SK-N-DZ (cell line): ENCODE measurements at places on chromosomes 13 and 19.

DNA sequence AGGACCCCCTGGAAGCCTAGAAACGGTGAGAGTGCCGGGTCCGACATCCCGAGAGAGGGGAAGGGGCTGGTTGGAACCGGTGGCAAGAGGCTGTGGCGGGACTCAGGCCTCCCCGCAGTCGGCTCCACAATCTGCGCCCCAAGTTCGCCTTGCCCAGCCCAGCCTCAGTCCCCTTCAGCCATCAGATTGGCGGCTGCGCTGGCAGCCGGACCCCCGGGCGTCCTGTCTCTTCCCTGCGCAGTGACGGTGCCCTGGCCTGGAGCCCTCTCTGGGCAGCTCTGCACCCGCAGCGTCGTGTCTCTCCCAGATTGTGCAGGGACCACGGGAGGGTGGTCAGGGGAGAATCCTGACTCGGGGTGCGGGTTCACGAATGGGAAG is 315 bp downstream of the ZNF492 start:
- DNase-seq = no peak

DNA sequence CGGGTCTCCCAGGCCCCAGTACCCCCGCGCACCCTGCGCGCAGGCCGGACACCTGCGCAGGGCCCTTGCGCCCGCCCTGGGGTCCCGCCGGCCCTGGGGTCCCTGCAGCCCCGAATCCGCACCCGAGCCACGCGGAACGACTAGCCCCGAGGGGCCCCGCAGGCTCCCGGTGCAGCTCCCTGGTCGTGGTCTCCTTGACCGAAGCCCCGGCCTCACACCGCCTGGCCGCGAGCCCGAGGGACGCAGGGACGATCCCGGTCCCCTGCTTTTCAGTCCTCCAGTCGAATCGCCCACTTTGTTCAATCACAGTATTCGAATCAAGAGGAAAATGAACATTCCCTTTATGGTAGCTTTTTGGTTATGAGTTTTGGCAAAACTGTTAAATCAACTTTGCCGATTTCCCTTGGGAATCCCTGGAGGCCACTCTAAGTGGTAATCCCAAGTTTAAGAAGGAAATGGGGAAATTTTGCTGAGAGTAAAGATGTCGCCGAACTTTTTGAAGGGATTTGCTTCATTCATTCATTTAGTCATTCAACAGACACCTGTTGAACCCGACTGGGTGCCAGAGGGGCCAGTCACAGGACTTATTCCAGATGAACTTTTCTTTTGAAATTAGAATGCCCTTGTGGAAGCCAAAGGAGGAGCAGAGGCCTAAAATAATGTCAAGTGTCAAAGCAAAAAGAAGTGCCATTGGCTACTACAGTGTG is 75.0 kb downstream of the ZIC5 start:
- DNase-seq = no peak

GRCh38 chr13:65912516-65912915 is 1317.6 kb downstream of the PCDH9 start:
- no peak for DNase-seq

GRCh38 chr13:49093376-49093775 is 117.7 kb downstream of the FNDC3A start:
- no peak for DNase-seq

GRCh38 chr13:58051807-58052375 is 420.3 kb downstream of the PCDH17 start:
- DNase-seq = no peak

DNA sequence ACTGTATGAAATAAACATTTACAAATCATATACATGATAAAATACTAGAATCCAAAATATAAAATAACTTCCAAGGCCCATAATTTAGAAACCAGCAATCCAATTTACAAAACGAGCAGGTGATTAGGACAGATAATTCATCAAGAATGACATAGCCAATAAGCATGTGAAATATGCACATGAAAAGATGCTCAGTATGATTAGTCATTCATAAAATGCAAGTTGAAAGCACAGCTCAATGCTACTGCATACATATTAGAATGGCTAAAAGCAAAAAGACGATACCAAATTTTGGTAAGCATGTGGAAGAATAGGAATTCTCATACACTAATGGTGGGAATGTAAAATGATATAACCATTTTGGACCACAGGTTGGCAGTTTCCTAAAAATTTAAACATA is 837.2 kb upstream of the MIR17HG start:
- DNase-seq = no peak

GRCh38 chr19:10069046-10069445 is 17.1 kb upstream of the SHFL start:
- DNase-seq = no peak

GRCh38 chr13:112066624-112067004 is 335 bp upstream of the SOX1 start:
- DNase-seq = no peak

GRCh38 chr13:77036279-77036678 is 9.3 kb upstream of the FBXL3 start:
- DNase-seq = no peak

DNA sequence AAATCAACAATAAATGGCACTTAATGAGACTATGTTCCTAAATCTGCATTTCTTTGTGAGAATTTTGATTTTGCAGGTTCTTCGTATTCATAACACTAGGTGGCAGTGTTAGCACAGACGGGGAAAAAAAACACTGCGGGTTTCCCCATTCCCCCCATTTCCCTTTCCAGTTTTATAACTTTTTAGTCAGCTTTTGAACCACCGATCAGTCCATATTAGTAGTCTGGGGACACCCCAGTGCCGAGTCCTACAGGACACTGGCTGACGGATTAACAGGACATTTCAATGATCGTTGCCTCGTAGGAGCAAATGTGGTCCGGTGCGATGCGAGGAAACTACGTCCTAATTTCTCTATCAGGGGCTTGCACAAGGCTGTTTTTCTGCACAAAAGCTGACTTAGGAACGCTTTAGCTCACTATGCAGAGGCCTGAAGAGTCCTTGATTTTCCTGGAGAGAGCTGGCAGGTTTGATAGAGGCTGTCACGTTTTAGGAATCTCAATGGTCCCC is 234.3 kb downstream of the LMO7 start:
- peak; percentile 16 for DNase-seq

DNA sequence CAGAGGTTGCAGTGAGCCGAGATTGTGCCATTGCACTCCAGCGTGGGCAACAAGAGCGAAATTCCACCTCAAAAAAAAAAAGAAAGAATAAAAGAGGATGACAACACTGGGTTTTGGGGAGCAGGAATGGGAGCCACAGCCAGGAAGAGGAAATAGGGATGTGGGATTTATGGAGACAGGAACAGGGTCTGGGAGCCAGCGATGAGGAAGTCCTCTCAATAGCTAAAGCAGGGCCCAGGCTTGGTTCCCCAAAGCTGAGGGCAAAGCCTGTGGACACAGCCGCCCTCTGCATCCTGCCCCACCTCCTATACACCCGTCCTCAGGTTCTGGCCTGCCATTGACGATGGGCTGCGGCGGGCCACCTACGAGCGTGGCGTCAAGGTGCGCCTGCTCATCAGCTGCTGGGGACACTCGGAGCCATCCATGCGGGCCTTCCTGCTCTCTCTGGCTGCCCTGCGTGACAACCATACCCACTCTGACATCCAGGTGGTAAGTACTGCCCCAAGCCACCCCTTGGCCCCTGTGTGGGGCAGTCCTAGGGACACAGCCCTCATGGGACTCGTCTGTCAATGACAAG is 13.6 kb downstream of the HIPK4 start:
- DNase-seq = no peak

GRCh38 chr19:41945135-41945766 is 13.9 kb downstream of the RABAC1 start:
- no peak for DNase-seq

GRCh38 chr13:38391341-38391740 is 41.7 kb downstream of the UFM1 start:
- no peak for DNase-seq

- DNase-seq = no peak
Measured at GRCh38 chr13:89363144-89363543, 1692.0 kb downstream of the SLITRK5 start.
